ENCODE measurements at places on chromosomes 6 and 20.

GRCh38 chr6:90820436-90820835, 233.6 kb upstream of the MAP3K7 start:
- no peak for DNase-seq

GRCh38 chr6:69622924-69623323, 173.9 kb downstream of the LMBRD1 start:
- DNase-seq: no peak

GRCh38 chr6:38876475-38876874, 161.4 kb downstream of the DNAH8 start:
- DNase-seq: peak; percentile 41

DNA sequence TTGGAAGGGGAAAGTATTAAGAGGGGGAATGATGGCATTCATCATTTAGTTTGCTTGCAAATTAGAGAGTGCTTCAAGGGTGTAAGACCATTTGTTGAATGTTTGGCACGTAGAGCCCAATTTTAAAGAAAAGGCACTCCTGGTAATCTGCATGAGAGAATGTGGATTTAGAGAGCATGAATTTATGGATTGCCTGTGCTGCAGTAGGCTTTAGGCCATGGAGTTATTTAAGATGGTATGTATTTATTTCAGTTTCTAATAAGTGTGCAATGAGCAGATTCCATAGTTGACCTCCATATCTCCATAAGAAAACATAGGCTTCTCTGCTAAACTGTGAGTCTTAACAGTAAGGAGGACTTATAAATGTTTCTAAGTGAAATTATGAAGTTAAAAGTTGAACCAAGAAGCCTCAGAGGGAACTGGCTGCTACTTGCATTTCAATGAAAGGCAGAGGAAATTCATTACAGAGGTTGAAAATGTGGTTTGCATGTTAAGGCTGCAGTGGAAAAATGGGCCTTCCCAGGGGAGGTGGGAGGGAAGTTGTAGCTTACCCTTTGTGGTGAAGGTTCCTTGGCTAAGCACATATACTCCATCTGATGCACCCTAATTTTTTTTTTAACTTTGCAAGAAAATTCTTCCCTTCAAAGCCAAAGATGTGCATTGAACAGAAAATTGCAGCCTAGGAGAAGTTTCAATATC, 134.2 kb downstream of the CARMIL1 start:
- no peak for DNase-seq

GRCh38 chr6:51737580-51738360, 349.6 kb downstream of the PKHD1 start:
- DNase-seq: no peak

DNA sequence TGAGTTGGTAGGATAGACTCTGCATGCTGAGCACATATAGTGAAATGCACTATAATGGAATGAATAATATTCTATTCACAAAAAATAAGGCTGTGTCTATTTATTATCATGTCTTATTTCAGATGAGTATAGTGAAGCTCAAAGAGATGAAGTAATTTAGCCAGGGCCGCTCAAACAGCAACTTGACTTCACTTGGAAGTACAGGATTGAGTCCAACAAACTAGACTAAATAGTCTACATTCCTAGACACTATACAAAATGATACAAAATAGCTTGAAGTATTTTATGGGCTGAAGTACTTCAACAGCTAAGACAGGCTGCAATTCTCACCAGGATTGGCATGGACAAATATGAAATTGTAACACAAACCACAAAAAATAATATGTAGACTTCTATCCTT, 144.5 kb upstream of the DST start:
- DNase-seq: no peak

GRCh38 chr6:68711386-68712000, 76.4 kb downstream of the ADGRB3 start:
- DNase-seq: no peak

DNA sequence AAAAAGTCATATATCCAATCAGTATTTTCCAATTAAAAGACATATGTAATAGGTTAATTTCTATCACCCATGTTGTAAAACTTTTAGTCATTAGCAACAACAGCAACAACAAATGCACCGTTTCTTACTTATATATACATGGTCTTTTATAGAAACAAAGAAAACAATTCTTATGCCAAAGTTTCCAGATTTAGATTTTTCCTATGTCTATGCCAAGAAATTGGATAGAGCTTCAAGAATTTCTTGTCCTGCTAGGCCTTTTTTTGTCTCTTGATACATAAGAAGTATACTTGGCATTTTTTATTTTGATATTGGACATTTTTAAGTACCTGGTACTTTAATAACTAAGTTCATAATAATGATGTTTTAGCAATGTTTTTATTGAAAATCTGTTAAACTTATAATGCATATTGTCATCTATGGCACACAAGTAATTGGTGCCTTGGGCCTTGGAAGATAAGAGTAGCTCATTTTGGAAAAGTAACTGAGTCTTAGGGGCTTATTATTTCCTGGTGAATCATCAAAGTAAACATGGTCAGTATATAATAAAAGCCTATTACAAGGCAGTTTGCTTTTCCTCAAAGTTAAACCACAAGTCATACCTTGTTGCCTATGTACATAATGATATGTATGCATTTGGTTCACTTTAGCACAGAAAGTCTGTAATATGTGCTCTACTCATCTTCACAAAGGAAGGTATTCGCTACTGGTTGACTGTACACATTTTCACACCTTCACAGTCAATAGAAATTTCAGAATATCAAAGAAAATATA, 10.1 kb upstream of the FRK start:
- no peak for DNase-seq

- no peak for DNase-seq
Measured at GRCh38 chr6:44132476-44132875, 5.1 kb downstream of the TMEM63B start.

DNA sequence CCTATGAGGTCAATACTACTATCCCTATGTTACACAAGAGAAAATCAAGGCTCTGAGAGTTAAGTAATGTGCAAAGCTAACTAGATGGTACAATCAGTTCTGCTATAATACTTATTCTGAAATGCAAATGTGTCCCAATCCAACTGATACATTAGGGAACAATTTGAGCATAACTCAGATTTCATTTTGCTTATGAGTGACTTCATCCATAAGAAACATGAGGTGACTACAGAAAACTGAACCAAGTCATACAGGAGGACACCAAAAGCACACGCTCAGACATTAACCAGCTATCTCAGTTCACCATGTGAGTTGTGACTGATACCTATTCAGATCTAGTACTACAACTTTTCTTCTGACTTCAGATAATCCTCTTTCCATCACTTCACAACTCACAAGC, 179.9 kb upstream of the RUNX2 start:
- DNase-seq: no peak

- DNase-seq: no peak
Measured at GRCh38 chr20:44900231-44900854, 9.5 kb upstream of the PABPC1L start.

DNA sequence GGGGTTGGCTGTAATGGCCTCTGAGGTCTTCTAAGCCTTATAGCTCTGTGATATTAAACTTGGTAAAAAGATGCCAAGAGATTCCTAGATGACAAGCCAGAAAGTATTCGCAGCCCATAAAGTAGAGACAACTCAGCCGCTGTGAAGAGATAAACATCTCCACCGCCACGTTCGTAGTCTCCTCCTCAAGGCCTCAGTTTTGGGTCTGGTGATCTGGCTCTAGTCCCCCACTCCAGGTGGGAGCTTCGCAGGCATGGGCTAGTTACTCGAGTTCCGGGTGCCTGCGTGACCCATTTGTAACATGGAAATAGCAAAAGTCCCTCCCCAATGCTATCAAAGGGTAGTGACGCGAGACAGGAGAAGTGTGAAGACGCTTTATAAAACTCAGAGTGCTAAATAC, 28.3 kb upstream of the AFDN start:
- DNase-seq: no peak

- DNase-seq: no peak
Measured at GRCh38 chr6:44260011-44260410, 2.7 kb upstream of the SLC35B2 start.

DNA sequence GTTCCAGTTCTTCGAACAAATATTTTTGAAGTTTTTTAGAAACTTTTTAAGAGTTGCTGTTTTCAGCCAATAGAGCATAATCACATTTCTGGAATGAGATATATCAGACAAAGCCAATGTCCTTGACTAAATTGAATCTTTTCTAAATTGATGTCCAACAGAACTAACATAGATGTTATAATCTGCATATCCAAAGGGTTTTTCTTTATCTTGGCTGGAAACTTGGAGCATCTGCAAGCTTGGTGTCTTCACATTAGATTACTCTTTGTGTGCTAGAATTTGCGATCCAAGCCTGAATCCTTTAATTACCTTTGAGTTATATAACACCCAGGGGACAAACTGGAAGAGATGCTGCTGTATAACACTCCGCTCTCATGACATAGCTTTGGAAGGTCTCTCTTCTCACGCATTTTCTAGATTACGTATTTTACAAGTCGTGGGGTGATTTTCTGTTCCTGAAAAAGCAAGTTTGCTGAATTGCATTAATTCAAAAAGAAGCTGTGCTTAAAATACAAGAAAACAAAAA, 64.4 kb upstream of the FUCA2 start:
- DNase-seq: no peak

GRCh38 chr20:6651016-6651415, 116.5 kb upstream of the BMP2 start:
- no peak for DNase-seq

GRCh38 chr6:12325872-12326271, 35.7 kb downstream of the EDN1 start:
- no peak for DNase-seq

All from stimulated activated CD4-positive, alpha-beta T cell treated with anti-CD3 and anti-CD28 coated beads, Interleukin-2, amount 100 ng/mL, for 24 hours (primary cell).